HCEC 1CT (cell line): ENCODE measurements at places on chromosomes 1 and 21.
A peak's percentile ranks its signal among the peaks of the same experiment; 100 is the strongest.

DNA sequence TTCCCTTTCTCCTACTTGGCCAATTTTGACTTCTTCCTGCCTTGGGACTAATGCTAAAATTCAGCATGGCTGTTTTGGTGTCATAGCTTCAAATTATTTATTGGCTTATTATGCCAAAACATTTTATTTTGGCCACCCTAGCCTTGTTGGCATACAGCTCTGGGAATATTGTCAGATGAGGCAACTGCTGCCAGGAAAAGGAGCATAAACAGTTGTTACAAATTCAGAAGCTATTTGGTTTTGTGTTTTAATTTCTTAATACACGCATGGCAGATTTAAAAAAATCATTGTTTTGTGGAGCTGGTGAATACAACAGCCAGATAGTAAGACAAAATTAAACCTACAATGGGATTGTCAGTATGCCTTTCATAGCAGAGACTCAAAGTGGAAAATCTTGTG lies 66.8 kb upstream of the BCL10 start:
- DNase-seq = no peak

GRCh38 chr1:60502506-60502905 lies 428.9 kb upstream of the C1orf87 start:
- no peak for DNase-seq

- DNase-seq = no peak
These were observed 10.0 kb downstream of the NBPF3 start for GRCh38 chr1:21449906-21450305.

DNA sequence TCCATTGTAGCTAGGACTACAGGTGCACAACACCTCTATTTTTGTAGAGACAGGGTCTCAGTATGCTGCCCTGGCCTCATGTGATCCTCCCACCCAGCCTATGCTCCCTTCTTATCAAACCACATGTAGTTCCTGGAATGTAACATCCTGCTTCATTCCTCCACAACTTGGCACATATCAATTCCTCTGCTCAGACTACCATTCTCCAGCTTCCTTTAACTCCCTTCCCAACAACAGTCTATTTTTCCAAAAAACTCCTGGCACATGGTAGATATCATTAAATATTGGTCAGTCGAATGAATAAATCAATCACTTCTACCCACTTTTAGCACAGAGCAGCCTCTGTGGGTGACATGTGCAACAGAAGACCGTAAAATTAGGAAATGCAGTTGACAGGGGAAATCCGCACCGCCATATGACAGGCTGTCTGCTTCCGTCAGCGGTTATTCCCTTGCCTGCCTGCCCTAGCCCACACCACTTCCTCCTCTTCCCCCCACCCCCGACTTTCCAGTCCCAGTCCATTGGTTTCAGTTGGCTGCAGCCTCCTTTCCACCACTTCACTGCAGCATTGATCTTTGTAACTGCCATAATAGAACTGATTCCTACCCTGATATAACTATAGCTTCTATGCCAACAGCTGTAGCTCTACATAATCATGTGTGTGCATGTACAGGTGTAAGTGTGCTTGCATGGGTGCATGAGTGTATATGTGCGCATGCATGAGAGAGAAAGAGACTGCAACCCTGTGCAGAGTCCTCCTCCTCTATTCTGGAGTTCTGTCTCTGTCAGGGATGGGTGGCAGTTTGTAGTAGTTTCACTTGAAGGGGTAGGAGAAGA lies 6.8 kb upstream of the AKR1A1 start:
- no peak for DNase-seq

DNA sequence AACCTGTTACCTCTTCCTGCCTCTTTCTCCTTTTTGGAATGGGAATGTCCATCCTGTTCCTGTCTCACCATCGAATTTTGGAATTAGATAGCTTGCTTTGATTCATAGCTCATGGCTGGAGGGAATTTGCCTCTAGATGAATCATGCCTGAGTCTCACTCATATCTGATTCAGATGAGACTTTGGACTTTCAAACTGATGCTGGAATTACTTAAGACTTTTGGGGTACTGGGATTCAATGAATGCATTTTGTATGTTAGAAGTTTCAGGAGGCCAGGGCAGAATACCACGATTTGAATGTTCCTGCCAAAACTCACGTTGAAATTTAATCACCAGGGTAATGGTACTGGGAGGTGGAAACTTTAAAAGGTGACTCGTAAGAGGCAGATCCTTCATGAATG lies 132.4 kb downstream of the DSCAM start:
- DNase-seq = no peak

DNA sequence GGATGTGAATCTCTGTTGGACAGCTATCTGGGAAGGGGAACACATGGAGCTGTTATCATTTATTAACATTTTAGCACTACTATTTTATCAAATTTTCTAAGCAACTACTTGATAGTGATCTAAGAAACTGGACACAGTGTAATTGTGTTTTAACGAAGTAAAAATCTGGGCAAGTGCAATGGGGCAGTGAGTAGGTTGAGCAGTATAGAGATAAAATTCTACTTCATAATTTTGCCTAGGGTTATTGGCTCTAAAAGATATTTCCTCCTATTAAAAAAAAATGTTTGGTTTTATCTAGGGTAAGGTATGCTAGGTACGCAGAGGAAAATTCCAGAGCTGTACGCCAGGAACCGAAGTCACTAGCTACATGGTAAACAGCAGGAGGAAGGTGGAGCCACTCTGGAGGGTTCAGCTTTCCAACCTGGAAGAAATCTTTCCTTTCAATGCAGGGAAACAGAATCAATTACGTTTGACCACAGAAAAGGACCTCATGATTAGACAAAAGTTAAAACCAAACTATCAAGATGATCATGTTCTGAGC lies 43.3 kb downstream of the BCAR3 start:
- no peak for DNase-seq

- DNase-seq = no peak
These were observed 136.9 kb upstream of the NEGR1 start for GRCh38 chr1:72419229-72419628.

GRCh38 chr1:198391393-198392020 lies 149.0 kb downstream of the ATP6V1G3 start:
- DNase-seq = no peak

DNA sequence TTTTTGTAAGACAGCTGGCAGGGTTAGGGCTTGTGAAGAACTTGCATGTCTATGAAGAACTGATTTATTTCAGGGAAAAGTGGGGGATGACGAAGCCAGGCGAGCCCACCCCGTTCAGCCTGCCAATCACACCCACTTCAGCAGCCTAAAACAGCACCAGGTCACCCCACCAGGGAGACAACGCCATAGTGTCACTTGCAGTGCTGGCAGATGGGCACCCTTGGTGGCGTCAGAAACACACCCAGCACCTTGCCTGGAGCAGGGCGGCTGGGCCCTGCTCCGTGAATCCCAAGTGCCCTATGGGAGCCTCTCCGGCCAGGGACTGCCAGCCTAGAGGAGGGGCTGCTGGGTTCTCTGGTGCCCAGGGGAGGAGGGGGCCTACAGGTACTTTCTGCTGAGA lies 5.0 kb upstream of the NADK start:
- no peak for DNase-seq

DNA sequence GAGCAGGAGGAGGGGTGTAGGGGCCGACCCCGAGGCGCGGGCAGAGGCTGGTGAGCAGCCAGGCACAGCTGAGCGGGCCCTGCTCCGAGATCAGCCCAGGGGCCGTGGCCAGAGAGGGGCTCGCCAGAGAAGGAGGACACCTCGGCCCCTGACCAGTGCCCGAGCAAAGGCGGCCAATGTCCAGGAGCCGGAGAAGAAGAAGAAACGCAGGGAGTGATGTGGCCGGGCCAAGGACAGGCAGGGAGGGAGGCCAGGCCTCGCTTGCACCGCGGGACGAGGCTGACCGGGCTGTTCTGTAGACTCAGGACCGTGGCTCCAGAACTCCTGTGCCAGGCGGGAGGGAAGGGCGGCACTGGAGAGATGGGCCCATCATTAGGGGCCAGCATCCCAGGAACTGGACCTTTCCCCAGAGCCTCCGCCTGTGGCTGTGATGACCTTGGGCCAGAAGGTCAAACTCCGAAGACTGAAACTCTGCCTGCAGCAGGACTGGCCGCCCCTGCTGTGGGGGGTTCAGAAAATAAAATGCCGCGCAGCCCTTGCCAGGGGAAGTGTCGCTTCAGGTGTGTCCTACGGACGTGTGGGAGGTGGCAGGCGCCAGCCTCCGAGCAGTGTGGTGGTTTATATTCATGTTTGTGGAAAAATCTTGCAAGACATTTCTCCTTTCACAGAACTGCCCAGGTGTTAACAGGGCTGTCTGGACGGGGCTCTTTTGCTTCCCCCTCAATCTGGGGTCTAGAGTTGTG lies 14.4 kb downstream of the RRP1 start:
- DNase-seq = no peak

- DNase-seq = no peak
These were observed 3.0 kb upstream of the TMCC2 start for GRCh38 chr1:205224736-205225135.

GRCh38 chr1:50332941-50333594 lies 90.2 kb downstream of the DMRTA2 start:
- peak; percentile 5 for DNase-seq

DNA sequence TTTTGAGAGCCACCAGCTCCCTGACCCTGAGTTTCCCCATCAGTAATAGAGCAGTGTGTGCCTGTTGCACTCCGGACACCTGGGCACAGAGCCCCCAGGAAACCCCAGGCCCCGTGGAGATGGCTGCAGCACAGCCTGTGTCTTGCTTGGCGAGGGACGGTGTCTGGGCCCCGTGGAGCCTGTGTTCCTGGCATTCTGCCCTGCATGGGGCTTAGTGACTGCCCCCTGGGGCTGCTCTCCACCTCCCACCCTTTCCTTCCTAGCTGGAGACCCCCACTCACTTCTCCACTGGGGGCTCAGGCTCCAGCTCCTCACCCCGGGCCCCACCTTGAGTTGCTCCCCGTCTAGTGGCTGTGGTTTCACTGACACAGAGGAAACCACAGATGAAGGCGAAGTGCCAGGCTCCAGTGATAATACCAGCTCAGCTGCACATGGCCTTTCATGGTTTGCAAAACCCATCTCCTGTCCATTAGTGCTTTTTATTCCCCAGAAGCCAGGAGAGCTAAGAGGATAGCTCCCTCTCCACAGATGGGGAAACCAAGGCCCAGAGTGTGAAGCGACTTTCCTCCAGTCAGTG lies 39.4 kb downstream of the DMRTB1 start:
- DNase-seq = peak; percentile 24

- DNase-seq = no peak
These were observed at the start of gene SH3D21 for GRCh38 chr1:36306210-36306901. Gene SH3D21, plus strand, starts transcription at chr1:36306368. Its CDS starts 53 bp downstream, at chr1:36306421.

DNA sequence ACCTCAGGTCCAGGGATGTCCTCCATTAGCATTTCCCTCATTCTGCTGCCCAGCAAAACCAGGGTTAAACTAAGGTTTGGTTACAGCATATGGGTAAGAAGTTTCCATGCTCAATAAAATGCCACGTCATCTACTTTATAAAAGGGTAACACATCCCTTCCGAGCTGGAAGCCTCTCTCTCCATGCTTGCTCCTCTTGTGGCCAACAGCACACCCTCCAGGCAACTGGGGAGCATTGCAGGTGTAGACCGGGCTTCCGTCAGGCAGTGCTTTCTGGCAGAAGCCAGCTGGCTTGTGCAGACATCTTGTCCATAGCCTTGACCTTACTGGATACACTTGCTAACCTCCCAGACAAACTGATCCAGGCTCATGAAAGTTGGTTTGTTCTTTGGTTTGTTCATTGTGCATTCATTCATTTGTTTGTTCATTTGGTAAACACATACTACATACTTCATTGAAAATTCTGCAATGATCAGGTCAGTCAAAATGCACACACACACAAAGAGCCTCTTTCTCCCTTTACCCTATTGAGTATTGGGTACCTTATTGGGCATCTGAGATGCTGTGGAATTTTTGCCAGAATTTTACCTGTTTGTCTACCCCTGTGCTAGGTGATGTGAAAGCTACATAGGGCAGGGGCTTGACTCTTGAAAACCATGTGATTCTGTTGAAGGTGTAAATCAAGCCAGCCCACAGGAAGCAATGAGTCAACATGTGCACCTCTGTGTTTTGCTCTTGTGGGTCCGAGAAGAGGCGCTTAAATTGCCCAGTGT lies 422.8 kb downstream of the CAMTA1 start:
- DNase-seq = peak; percentile 71

GRCh38 chr1:191085121-191085520 lies 607.5 kb upstream of the BRINP3 start:
- no peak for DNase-seq

GRCh38 chr1:6087377-6087772 lies 41.7 kb downstream of the KCNAB2 start:
- no peak for DNase-seq

GRCh38 chr1:63690966-63691700 lies 82.7 kb upstream of the ROR1 start:
- DNase-seq = no peak

DNA sequence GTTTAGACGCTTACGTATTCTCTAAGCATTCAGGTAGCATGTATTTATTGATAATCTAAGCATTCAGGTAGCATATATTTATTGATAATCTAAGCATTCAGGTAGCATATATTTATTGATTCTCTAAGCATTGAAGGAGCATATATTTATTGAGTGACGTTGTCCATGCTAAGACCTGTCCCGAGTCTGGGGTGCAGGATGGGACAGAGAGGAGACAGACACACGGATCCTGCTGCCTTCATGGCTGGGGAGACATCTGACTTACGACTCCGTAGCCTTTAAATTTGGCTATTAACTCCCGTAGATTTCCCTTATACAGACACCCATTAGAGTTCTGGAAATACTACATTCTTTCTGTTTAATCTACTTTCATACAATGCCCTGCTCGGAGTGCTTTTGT lies 982 bp downstream of the SCCPDH start:
- no peak for DNase-seq

- peak; percentile 21 for DNase-seq
These were observed 1.6 kb downstream of the STPG1 start for GRCh38 chr1:24411963-24412362.

DNA sequence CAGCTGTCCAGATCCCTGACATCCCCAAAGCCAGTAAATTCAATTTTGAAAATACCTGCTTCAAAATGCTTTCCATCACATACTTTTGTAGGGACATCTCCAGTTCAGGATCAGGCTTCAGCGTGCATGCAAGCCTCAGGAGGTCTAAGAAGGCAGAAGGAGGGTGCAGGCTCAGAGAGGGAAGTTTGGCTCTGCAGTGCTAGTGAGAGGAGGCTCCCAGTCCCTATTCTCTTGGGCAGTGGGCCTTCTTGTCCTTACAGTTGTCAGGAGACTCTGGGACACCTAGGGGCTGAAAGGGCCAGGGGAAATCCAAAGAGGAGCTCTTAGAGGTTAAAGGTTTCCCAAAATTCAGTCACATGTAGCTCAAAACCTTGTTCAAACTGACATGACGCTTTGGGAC lies 20.1 kb downstream of the ADCY10 start:
- DNase-seq = no peak

DNA sequence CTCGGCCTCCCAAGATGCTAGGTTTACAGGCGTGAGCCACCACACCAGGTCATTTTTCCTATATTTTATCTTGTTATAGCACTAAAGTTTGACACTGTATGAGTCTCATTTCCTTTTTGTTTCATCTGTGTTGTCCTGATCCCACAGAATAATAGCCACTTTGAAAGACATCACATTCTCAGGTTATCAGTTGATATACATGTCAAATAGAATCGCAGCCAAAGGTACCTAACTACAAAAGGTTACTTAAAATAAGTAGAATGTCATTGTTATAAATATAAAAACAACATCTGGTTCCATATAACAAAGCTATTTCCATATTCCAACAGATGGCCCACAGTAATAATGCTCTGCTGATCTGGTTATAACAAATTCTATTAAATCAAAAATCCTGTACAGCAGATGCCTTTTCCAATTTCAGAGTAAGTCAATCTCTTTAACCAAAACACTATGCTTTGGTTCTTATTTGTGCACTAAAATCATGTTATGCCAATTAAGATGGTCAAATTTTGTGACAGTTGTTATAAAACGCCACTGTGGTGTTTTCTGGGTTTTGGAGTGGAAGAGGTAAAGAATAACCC lies 6.0 kb downstream of the FOXJ3 start:
- no peak for DNase-seq

GRCh38 chr1:223745731-223746130 lies 33.4 kb downstream of the CAPN2 start:
- peak; percentile 27 for DNase-seq
